ENCODE measurements at places on chromosomes 7 and 10. TPM values are rescaled to one million over a fixed set of nuclear protein-coding genes. Genes with fewer than 3 reads are reported as not detected.
A peak's percentile ranks its signal among the peaks of the same experiment; 100 is the strongest.

DNA sequence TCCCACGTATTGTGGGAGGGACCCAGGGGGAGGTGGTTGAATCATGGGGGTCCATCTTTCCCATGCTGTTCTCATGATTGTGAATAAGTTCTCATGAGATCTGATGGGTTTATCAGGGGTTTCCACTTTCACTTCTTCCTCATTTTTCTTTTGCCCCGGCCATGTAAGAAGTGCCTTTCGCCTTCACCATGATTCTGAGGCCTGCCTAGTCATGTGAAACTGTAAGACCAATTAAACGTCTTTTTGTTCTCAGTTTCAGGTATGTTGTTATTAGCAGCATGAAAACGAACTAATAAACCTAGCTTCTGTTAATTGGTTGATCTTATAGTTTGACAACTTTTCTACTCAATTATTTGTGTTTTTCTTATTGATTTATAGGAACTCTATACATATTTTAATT, 206.3 kb downstream of the NXPH1 start:
- H3K36me3 ChIP-seq = no peaks in the 10 kb centered on the region
- H3K4me3 ChIP-seq = no peak overlapping the region
- no peak for DNase-seq
- no peaks in the 10 kb centered on the region for H3K27me3 ChIP-seq
- H3K4me1 ChIP-seq = peaks cover 4% of the 10 kb centered on the region
- H3K27ac ChIP-seq = no peak overlapping the region

DNA sequence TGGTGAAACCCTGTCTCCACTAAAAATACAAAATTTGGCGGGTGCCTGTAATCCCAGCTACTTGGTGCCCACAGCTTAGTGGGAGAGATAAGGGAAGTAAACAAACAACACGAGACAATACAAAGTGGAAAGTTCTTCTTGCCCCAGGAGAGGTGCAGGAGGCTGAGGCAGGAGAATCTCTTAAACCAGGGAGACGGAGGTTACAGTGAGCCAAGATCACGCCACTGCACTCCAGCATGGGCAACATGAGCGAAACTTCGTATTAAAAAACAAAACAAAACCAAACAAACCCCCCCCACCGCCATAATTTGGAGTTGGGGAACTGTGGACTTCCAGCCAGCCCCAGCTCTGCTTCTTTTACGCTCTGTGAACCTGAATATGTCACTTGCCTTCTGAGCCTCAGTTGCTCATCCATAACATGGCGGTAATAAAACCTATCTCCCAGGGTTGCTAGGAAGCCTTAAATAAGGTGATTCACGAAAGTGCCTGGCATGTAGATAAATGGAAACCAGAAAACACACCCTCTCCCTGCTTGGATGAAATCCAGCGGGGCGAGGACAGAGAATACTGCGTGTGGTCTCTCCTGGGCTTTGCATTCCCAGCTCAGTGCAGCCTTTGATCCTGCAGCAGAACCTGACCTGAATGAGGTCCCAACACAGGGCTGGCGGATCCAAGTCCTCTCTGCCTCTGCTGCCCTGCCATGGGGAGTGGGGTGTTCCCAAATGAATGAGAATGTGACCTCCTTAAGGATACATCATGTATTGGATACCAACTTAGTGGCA, 10.2 kb downstream of the MLXIPL start:
- no peaks in the 10 kb centered on the region for H3K4me1 ChIP-seq
- H3K27ac ChIP-seq = no peak overlapping the region
- no peaks in the 10 kb centered on the region for H3K36me3 ChIP-seq
- no peak overlapping the region for H3K4me3 ChIP-seq

MYOF gene
- total RNA-seq = 45.8 TPM

- H3K4me3 ChIP-seq = no peak overlapping the region
- no peaks in the 10 kb centered on the region for H3K4me1 ChIP-seq
- DNase-seq = no peak
- no peak overlapping the region for H3K27ac ChIP-seq
Observed at GRCh38 chr10:31112961-31113360, 81.3 kb upstream of the ZNF438 start.

DNA sequence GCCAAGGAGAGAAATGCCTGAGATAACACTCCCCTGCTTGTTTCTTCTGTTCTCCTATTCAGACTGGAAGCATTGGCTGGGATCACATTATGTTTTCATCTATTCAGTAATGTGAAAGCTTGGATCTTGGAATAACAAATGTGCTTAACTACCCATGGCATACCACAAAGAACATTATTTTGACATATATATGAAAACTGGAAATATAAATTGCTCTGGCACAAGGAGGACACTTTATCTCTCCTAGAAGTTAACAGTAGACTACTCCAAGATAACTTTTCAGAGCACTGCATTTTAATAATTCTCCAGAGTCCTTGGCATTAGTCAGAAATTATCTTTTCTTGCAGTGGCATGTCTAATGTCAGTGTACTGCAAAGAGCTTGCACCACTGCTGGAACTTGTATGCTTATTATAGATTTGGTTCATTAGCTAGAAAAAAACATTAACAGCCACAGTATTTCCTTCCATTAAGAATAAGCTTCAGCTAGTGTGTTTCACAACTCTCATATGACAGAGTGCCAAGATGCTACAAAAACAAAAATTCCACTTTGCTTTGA, 169.3 kb upstream of the LRRN3 start:
- H3K36me3 ChIP-seq = no peaks in the 10 kb centered on the region
- no peak overlapping the region for H3K4me3 ChIP-seq
- peak; percentile 16 for DNase-seq
- no peaks in the 10 kb centered on the region for H3K27me3 ChIP-seq
- no peaks in the 10 kb centered on the region for H3K4me1 ChIP-seq

HEPACAM2 gene
- total RNA-seq = 0.11 TPM

GIMAP1 gene
- total RNA-seq = 1.2 TPM

DNA sequence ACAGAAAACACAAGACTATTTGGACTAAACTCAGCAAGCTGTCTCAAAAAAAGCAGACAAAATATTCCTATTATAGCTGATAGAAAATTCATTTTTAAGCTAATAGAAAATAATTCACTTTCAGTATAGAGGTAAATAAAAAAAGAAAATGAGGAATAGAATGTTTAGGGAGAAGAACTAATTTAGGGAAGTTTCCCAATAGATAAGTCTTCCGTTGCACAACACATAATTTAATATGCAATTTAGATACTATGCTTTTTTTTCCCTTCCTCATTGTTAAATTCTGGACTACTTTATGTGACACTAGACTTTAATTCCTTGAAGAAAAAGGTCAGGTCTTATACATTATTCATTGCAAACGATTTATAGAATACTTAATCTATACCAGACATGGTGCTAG, 10.3 kb downstream of the PNPLA8 start:
- H3K4me3 ChIP-seq = no peak overlapping the region
- H3K27ac ChIP-seq = no peak overlapping the region
- no peak for DNase-seq
- no peaks in the 10 kb centered on the region for H3K27me3 ChIP-seq
- H3K36me3 ChIP-seq = no peaks in the 10 kb centered on the region

DNA sequence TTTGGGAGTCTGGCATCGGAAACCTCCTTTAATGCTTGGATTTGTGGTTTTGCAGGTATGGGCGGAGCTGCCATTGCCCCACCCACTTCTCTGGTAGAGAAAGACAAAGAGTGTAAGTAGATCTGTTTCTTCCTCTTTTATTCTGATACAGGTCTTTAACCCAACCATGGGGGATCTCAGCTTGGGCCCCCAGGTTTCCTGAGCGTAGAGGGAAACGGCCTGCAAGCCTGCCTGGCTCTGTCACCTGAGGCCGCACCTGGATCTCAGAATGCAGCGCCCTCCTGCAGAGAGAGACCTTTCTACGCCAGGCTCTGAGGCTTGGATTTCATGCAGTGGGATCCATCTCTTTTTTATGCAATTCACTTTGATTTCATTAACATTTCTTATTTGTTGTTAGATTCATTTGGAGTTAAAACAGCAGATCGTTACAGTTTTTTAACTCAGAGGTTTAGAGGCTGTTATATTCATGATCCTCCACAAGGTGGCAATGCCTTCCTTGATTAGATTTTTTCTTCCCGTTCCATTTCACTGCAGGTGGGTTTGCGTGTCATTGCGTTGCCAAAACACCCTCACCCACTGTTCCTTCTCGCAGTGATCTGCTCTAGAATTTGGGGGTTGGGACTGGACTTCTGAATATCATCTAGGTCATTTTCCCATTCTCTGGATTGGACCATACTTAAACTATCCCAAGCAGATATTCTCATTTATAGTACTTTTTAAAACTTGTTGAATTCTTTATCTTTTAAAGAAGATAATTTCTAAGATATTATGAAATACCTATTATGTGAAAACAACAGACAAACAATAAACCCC, 20.0 kb downstream of the RBM17 start:
- no peak overlapping the region for H3K27ac ChIP-seq
- peak; percentile 87 for DNase-seq
- peaks cover 40% of the 10 kb centered on the region for H3K36me3 ChIP-seq
- no peaks in the 10 kb centered on the region for H3K27me3 ChIP-seq

WDR86 gene
- total RNA-seq = 139 TPM

- H3K4me3 ChIP-seq = no peak overlapping the region
- peaks cover 84% of the 10 kb centered on the region for H3K4me1 ChIP-seq
- H3K36me3 ChIP-seq = peaks cover 9% of the 10 kb centered on the region
- DNase-seq = peak; percentile 80
Observed at GRCh38 chr10:102675011-102675665, 30.9 kb downstream of the TRIM8 start.

GRCh38 chr10:29430101-29430500, 141.2 kb downstream of the LYZL1 start:
- H3K27me3 ChIP-seq = no peaks in the 10 kb centered on the region
- no peak overlapping the region for H3K4me3 ChIP-seq
- H3K4me1 ChIP-seq = no peaks in the 10 kb centered on the region
- no peak overlapping the region for H3K27ac ChIP-seq

DNA sequence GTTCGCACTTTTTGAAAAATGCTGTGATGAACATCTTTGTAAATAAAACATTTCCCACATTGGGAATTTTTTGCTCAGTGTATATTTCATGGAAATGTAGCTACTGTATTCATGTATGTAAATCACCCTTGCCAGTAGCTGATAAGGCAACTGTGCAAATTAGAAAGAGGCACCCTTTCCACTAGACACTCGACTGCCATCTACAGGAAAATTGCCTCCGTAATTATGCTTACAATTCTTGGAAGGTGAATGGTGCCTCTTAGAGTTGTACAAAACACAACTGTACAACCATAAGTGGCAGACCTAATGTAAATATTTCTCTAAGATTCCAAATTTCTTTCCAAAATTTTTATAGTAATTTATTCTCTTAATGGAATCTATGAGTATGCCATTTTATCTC, 491.7 kb downstream of the CCSER2 start:
- H3K4me3 ChIP-seq = no peak overlapping the region
- no peaks in the 10 kb centered on the region for H3K27me3 ChIP-seq
- no peaks in the 10 kb centered on the region for H3K4me1 ChIP-seq
- no peak for DNase-seq
- no peak overlapping the region for H3K27ac ChIP-seq

DNA sequence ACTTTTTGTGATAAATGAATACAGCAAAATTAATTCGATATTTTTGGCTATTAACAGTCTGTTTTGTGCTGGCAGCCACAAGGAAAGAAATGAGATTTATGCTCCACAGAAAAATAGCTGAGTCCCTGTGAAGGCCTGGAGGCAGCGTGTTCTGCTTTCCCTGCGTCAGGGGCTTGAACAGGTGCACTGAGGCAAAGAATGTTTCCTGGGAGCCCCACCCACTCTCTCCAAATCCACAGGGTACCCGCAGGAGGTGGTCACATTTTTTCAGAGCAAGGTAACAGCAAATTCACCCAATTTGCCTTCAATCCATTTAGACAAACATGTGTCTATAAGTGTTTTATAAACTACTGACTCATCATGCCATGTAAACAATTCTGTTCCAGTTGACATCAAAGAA, 308.1 kb downstream of the TCERG1L start:
- peaks cover 21% of the 10 kb centered on the region for H3K27me3 ChIP-seq
- H3K36me3 ChIP-seq = no peaks in the 10 kb centered on the region
- peaks cover 16% of the 10 kb centered on the region for H3K4me1 ChIP-seq
- no peak for DNase-seq
- H3K4me3 ChIP-seq = no peak overlapping the region

AQP1 gene
- total RNA-seq = 81.2 TPM

GRCh38 chr7:120030876-120031275, 242.1 kb upstream of the KCND2 start:
- no peaks in the 10 kb centered on the region for H3K4me1 ChIP-seq
- DNase-seq = no peak
- H3K27ac ChIP-seq = no peak overlapping the region
- no peak overlapping the region for H3K4me3 ChIP-seq
- H3K27me3 ChIP-seq = no peaks in the 10 kb centered on the region
- no peaks in the 10 kb centered on the region for H3K36me3 ChIP-seq

All from spinal cord (tissue), 10 donors.